Smooth muscle cell of the umbilical artery (primary cell): ENCODE measurements at places on chromosomes 4 and X. TPM values are rescaled to one million over a fixed set of nuclear protein-coding genes. Genes with fewer than 3 reads are reported as not detected.

Gene NEUROG2
- total RNA-seq, result not detected in 2 replicates

Gene NUDT11
- total RNA-seq, result 8.0 and 10.7 TPM in 2 replicates

Gene LAMP2
- 230 and 252 TPM in 2 replicates for total RNA-seq

Gene MAML3
- total RNA-seq, result 1.2 TPM in 2 replicates

Gene TLR2
- total RNA-seq, result 0.55 TPM in 1 of 2 replicates, not detected in the other

Gene MAGEB10
- total RNA-seq, result not detected in 2 replicates

Gene FGFBP1
- not detected in 2 replicates for total RNA-seq
